ENCODE measurements at places on chromosomes 1 and 21.
A peak's percentile ranks its signal among the peaks of the same experiment; 100 is the strongest.

DNA sequence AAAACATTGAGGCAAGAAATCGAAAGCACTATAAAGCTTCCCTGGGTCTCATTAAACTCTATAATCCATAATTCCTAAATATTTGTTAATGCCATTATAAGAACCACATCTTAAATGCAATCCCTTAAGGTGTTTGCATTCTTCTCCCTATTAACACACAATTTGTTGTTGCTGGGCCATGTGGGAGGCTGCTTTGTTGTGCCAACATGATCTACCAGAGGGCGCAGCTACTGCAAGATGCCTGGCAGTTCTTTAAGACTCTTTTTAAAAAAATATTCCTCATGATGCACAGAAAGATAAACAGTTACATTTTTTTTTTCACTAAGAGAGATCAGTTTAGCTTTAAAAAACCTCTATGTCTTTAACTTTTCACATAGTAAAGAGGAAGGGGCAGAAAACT lies 39.0 kb upstream of the BCAS2 start:
- no peak for DNase-seq

GRCh38 chr1:161484613-161485012 lies 20.6 kb upstream of the FCGR2A start:
- peak; percentile 55 for DNase-seq

GRCh38 chr1:55289614-55290013 lies 74.5 kb upstream of the USP24 start:
- DNase-seq: no peak

- no peak for DNase-seq
Observed at GRCh38 chr21:46093668-46094400, 4.1 kb upstream of the COL6A2 start.

- no peak for DNase-seq
Observed at GRCh38 chr1:2372551-2373490, 18.5 kb downstream of the MORN1 start.

DNA sequence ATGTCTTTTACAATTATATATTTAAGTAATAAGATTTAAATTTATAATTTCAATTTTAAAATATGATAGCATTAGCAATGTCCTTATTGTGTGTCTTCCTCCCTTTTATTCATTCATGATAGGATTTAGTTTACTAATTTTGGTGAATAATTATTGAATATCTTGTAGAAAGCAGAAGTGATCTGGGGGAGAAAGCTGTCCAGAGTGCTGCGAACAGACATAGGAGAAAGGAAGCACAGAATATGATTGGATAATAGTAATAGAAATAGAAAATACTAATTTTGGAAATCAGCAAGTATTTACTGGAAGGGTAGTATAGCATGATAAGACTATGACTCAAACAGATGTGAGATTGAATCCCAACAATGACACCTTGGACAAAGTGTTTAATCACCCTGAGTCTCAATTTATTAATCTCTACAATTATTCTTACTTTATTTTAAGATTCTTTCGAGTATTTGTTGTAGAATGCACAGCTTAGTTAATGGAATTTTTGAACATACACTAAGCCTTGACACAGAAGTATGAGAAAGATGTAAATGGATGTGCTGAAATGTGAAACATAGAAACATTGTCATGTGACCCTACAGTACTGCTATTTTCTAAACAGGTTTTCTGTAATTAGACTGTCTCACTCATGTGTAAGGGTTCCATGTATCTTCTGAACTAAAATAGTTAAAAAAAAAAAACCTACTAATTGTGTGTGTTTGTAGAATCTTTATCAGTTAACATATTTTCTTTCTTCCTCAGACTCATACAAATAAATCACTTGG lies 7.9 kb downstream of the SH3GLB1 start:
- DNase-seq: no peak

- no peak for DNase-seq
Observed at GRCh38 chr1:39926820-39927219, 25.1 kb upstream of the MYCL start.

- DNase-seq: no peak
Observed at GRCh38 chr1:6688757-6689156, 12.9 kb downstream of the DNAJC11 start.

DNA sequence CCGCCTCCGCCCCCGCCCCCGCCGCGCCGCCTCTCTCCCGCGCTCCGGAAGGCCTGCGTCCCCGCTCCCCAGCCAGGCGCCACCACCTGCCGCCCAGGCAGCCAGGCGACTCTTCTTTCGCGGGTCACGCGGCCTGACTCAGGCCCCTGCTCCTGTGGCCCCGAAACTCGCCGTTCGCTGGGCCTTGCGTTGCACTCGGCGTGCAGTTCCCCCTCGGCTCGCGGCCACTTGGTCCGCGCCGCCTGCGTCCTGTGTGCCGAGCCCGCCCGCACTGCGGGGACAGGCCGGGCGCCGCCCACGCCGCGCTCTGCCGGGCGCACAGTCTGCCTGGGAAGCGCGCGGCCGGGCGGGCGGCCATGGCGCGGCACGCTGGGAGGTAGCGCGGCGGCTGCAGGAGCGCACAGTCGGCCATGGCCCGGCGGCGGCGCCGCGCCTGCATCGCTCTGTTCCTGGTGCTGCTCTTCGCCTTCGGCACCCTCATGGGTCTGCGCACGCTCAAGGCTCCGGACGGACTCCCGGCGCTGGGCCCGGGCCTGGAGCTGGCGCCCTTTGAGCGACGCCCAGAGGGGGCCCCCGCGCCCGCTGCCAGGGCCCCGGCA lies at the start of gene MANEAL:
Gene MANEAL (plus strand): TSS at position 75 of the 599 bp plus-strand sequence. CDS start 336 bp downstream, at position 411.
- DNase-seq: peak; percentile 9

DNA sequence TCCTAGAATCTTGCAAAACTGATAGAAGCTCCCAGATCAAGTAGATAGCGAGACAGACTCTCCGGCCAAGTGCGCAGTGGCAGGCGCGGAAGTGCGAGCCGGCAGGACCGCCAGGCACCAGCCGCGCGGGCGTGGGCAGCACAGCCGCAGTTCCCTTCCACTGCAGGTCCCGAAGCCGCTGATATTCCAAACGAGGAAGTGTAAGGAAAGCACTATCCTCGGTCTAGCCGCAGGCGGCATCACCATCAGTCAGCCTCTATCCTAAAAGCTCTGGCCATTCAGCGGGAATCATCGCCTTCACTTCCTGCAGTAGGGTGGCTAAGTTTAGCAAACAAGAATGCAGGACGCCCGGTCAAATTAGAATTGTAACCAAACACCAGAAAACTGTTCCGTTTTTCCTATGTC lies 710 bp downstream of the GLRX2 start:
- DNase-seq: peak; percentile 26

DNA sequence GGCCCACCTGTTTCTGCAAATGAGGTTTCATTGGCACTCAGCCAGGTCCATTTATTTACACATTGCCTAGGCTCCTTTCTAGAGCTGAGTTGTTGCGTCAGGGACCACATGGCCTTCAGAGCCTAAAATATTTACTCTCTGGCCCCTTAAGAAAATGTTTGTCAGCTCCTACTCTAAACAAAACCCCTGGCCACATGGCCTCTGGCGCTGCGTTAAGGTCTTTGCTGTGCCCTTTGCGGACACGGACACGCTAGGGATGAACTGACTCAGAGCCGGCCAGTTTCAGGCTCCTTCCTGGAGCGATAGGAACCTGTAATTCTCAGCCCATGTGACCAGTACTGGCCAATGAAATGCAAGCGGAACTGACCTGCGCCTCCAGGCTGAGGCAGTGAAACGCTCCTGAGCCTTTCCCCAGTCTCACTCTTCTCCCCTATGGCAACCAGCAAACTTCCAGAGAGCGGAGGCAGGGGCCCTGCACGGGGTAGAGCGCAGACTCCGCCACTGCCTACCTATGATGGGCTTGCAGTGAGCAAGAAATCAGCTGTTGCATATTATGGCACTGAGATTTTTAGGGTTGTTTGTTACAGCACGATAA lies 160.3 kb downstream of the ETS2 start:
- DNase-seq: no peak

DNA sequence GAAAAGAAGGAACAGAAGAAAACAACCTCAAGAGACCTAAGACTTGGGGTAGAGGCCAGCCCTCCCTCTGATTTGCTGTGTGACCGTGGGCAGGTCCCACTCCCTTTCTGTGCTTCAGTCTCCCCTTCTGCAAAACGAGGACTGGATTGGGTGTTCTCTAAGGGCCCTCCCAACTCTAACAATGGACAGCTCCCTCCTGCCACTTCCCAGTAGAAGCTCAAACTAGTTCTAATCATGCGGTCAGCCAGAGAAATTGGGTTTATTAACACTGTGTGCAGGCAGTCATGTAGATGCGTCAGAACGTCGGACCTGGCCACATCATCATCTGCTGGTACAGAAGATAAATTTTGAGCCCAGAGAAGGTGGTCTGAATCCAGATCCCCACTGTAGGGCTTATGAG lies 1.6 kb upstream of the PADI4 start:
- DNase-seq: no peak

GRCh38 chr1:152052606-152053005 lies 15.8 kb upstream of the S100A11 start:
- peak; percentile 79 for DNase-seq

- DNase-seq: no peak
Observed at GRCh38 chr1:64019818-64020217, 183.6 kb upstream of the UBE2U start.

- DNase-seq: no peak
Observed at GRCh38 chr1:7582460-7582972, 188.6 kb upstream of the VAMP3 start.

- peak; percentile 87 for DNase-seq
Observed at GRCh38 chr1:77683160-77684148, 996 bp upstream of the ZZZ3 start.

Data from hematopoietic multipotent progenitor cell treated with erythropoietin and hydrocortisone succinate and interleukin-3 and kit ligand, for 15 days (in vitro differentiated cells).